ENCODE measurements at places on chromosomes 7 and 10.

- no peak for DNase-seq
These were observed 94.5 kb upstream of the ARMC3 start for GRCh38 chr10:22833353-22833752.

- DNase-seq, result peak; percentile 58
These were observed 5.6 kb upstream of the ZNF518A start for GRCh38 chr10:96124230-96125141.

GRCh38 chr7:145497911-145498525 is 618.6 kb upstream of the CNTNAP2 start:
- DNase-seq, result no peak

DNA sequence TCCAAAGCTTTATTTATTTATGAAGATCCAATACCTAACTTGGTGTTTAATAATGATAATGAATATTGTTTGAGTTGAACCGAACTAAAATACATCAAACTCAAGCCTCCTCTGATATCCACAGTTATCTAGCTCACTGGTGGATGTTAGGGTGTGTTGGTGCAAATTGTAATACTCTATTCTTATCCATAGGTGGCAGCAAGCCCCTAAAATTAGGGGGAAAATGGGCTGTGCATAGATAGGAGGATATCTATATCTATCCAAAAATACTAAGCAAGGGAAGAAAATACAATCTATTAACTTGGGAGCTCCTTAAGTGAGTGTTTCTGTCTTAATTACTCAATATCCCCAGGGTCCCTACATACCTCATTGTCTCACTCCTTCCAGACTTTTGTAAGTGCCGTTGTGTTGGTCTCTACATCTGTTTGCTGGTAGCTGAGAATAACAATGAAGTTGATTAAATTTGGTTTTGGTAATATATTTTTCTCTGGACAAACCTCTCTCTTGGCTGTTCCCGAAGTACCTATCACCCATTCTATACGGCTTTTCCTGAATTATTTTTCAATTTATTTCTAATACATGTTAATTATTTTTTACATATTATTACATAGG is 55.0 kb upstream of the VWDE start:
- DNase-seq, result no peak

GRCh38 chr10:119863951-119864565 is 8.6 kb downstream of the MCMBP start:
- DNase-seq, result no peak

Data from upper lobe of left lung (tissue), 6 donors.